Fibroblast of skin of left quadriceps (primary cell): ENCODE measurements at places on chromosomes 7 and 10.
A peak's percentile ranks its signal among the peaks of the same experiment; 100 is the strongest.

DNA sequence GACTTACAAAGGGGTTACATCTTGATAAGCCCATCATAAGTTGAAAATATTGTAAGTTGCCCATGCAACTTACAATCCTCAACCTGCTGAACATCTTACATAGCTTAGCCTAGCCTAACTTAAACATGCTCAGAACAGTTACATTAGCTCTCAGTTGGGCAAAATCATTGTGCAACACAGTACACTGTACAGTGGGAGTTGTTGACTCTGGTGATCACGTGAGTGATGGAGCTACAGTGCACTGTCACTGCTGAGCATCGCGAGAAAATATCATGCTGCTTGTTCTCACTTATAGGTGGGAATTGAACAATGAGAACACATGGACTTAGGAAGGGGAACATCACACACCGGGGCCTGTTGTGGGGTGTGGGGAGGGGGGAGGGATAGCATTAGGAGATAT, 214.9 kb upstream of the ZMIZ1 start:
- DNase-seq, result no peak

- DNase-seq, result no peak
Measured at GRCh38 chr7:13197501-13197900, 510.1 kb downstream of the ARL4A start.

DNA sequence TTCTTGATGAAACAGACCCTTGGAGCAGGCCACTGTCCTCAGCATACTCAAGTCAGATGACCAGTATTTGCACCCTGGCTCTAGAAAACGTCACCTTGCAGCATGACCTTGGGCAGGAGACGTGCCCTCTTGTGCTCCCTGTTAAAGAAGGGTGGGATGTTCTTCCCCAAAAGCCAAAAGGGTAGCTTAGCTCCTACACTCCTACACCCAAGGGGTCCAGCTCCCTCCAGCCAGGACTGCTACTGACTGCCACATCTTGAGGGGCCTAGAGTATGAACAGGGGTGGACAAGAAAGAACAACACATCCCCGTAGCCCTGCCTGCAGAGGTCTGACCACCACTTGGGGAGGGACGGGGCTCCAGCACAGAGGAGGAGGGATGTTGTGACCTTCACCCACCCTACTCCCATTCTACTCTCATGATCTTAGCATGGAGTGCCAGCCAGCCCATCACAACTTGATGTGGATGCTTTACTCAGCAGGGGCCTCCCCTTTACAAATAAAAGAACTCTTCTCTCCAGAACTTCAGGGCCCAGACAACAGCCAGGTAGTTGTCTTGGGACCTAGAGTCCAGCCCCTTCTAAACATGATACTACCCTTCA, 165.3 kb upstream of the ZMIZ1 start:
- DNase-seq, result no peak

- DNase-seq, result no peak
Measured at GRCh38 chr7:100544967-100545359, 6.0 kb downstream of the AGFG2 start.

GRCh38 chr7:22201186-22201880, 155.6 kb downstream of the RAPGEF5 start:
- DNase-seq, result no peak

GRCh38 chr7:148546857-148547256, 43.7 kb upstream of the C7orf33 start:
- no peak for DNase-seq

DNA sequence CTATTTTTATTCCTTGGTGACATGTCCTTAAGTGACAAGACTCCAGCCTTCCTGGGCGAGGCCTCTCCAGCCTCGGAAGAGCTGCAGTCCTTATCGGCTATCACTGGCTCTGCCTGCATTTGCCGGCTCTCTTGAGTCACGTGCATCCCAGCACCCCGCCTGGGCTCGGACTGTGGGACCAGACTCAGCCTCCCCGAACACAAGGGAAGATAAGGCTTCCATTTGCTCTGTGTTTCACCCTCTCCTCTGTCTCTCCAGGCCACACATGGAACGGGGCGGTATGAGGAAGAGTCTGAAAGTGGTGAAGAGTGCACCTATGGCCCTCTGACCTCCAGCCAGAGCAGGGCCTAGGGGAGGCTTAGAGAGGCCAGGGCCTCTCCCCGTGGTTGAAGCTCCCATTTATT, 4.7 kb downstream of the GDF2 start:
- no peak for DNase-seq

DNA sequence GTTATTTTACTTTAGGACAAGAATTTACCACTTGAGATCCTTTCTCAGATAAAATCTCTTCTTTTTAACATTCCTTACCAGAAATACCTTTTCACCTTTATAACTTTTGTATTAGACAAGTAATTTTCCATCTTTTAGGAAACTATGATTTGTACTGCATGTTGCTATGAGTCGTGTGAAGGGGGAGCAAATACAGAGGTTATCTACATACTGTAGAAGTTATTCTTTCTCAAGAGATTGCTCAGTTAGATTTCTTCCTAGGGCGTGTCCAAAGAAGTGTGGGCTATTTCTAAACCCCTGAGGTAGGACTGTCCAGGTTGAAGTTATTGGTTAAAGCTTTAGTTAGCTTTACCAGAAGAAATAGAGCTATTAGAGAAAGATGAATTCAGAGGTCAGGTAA, 30.2 kb upstream of the ARHGAP12 start:
- DNase-seq, result no peak

DNA sequence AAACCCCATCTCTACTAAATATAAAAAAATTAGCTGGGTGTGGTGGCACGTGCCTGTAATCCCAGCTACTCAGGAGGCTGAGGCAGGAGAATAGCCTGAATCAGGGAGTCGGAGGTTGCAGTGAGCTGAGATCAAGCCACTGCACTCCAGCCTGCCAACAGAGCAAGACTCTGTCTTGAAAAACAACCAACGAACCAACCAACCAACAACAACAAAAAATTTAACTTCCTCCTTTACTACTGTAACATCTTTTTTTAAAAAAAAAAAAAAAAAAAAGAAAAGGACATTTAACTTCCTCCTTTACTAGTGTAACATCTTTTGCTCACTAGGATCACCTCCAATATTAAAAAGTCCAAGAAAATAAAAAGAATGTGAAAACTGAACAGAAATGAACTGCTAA, 92.3 kb upstream of the TMEM168 start:
- no peak for DNase-seq

GRCh38 chr7:102935450-102936115, 22.8 kb downstream of the LRRC17 start:
- peak; percentile 74 for DNase-seq

DNA sequence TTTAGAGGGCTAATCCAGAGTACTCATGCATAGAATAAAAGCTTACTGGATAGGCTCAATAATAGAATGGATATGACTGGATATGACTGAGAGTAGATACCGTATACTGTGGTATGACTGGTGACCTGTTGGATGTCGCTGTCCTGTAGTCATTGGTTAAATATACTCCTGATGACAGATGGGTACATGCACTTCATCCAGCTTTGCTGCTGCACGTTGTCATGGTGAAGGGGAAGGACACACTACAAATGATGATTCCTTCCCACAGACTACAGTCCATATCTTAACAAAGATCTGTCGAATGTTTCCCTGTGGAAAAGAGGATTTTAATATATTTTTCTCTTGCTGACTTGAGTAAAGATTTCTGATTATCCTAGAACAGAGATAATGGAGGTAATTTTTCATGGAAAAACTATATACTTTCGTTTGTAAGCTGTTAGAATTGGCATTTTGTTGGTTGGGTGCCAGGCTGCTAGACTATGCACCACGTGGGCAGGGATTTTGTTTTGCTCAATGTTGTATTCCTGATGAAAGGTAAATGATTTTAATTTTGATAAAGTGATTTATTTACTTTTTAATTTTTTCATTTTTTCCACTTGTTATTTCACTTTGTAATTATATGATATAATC, 97.3 kb downstream of the PPP1R9A start:
- no peak for DNase-seq

GRCh38 chr10:80075781-80076180, 2.7 kb upstream of the TMEM254 start:
- DNase-seq, result no peak

DNA sequence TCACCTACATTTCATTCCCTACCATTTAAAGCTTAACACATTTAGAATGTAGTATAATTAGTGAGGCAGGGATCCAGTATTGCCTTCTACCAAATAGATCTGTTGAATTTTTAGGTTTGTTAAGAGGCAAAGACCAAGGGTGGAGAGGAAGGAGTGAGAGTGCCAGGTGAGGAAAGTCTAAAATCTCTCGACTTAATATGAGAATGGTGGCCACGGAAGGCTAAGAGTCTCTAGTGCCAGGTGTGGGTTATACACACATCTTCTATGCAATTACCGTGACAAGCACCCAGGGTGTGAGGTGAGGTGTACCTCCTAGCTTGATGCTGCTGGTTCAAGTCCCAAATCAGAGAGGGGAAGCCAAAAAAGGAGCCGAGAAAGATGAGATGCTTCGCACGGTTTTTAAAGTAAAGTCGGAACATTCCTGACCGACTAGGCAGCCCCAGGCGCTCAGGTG, 439 bp downstream of the IQUB start:
- DNase-seq, result no peak

DNA sequence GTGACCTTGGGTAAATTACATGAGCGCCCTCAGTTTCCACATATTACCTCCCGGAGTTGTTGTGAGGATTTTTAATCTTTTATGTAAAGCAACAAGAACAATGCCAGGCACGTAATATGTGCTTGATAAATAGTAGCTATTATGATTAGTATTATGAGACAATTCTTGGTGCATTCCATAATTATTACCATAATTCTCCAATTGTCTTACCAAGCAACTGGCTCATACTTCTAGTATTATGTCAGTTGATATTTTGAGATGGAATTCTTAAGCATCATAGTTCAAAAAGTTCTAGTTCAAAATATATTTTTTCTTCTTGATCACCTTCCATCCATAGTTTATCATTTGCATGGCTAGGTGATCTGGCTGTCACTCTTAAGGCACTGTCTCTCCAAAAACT, 259.0 kb downstream of the BBS9 start:
- DNase-seq, result no peak

GRCh38 chr10:120077707-120078492, 185.4 kb downstream of the SEC23IP start:
- DNase-seq, result no peak

DNA sequence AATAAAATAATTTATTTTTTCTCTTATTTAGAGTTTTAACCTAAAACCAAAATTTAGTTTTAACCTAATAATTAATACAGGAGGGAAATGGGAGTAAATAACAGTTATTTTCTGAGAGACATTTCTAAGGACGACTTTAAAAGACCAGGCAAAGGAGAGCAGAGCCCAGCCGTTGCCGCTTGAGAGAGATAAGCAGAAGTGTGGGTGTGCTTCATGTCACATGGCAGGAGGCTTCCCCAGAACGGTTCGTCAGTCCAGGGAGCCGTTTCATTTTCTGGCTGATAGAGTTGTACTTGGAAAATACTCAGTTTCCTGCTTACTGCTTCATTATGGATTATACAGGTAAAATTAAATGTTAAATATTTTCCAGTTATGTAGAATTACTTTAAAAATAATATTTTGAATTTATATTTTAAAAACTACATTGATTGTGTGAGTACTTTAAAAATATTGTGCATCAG, 61.4 kb downstream of the ST7 start:
- no peak for DNase-seq

DNA sequence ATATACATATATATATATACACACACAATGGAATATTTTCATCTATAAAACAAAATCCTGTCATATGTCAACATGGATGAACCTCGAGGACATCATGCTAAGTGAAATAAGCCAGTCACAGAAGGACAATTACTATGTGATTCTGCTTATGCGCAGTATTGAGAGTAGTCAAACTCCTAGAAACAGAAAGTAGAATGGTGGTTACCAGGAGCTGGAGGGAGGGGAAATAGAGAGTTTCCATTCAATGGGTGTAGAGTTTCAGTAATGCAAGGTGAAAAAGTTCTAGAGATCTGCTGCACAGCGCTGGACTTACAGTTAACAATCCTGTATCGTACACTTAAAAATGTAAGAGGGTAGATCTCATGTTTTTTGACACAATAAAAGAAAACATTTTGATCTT, 181.9 kb downstream of the CDCA7L start:
- no peak for DNase-seq

DNA sequence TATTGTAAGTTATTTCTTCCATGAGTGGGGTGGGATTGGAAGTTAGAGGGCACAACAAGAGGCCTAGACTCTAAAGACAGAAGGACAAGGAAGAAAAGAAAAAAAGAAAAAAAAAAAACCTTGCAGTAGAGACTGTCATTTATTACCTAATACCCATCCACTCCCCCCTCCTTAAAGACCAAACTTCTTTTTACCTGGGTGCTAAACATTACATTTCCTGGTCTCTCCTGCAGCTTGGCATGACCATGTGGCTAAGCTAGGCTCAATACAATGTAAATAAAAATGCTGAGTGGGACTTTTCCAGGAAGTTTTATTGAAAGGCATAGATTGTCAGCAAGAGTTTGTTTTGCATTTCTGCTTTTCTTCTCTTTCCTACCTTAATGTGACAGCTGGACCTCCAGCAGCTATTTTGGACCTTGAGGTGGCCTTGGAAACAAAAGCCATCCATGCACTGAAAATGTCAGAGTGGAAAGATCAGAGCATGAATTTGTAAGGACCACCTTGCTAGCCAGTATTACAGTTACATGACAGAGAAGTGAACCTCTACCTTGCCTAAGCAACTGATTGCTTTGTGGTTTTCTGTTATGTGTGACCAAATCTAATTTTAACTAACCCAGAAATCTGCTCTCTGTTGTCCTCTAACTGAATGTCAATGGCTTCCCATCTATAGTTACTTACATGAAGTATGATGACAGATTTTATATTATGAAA, 81.3 kb upstream of the SFMBT2 start:
- DNase-seq, result no peak

DNA sequence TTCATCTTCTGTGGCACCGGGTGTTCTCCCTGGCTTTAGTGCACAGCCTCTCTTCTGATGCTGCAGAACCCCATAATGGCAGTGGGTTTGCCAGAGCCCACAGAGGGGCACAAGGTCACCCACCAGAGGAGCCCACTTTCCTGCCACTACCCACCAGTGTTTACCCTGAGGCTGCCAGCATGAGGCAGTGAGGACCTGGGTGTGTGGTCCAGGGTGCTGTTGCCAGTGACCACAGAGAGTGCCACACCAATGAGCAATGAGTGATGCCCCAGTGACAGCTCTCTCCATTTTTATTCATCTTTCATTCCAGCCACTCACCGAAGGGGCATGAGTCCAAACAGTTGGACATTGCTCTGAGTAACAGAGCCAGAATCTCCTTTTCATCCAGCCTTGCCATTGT, 34.8 kb downstream of the MTURN start:
- no peak for DNase-seq

- DNase-seq, result no peak
Measured at GRCh38 chr10:129194181-129194870, 272.7 kb upstream of the MGMT start.

GRCh38 chr10:12321641-12322040, 27.7 kb upstream of the CAMK1D start:
- DNase-seq, result no peak

DNA sequence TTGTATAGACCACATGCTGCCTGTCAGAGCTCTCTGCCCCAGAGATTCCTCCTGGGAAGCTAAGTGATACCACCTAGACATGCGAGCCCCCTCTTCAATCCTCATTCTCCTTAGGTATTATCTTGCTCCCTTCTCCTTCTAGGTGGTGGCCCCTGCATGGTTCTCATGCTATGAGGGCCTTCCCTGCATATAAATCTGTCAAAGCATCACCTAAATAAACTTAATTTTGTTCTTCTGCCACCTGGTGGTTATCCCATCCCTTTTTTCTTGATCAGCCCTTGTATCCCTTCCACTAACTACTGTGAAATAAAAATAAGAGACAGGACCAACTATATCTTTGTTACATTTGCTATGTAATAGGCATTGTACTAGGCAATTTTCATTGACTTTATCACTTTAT, 242.1 kb downstream of the CDC14C start:
- no peak for DNase-seq

GRCh38 chr10:74871595-74872382, 45.4 kb downstream of the KAT6B start:
- no peak for DNase-seq
